ENCODE measurements at places on chromosomes 6 and 20.

- DNase-seq = no peak
Measured at GRCh38 chr20:17845701-17846475, 122.7 kb downstream of the SNX5 start.

DNA sequence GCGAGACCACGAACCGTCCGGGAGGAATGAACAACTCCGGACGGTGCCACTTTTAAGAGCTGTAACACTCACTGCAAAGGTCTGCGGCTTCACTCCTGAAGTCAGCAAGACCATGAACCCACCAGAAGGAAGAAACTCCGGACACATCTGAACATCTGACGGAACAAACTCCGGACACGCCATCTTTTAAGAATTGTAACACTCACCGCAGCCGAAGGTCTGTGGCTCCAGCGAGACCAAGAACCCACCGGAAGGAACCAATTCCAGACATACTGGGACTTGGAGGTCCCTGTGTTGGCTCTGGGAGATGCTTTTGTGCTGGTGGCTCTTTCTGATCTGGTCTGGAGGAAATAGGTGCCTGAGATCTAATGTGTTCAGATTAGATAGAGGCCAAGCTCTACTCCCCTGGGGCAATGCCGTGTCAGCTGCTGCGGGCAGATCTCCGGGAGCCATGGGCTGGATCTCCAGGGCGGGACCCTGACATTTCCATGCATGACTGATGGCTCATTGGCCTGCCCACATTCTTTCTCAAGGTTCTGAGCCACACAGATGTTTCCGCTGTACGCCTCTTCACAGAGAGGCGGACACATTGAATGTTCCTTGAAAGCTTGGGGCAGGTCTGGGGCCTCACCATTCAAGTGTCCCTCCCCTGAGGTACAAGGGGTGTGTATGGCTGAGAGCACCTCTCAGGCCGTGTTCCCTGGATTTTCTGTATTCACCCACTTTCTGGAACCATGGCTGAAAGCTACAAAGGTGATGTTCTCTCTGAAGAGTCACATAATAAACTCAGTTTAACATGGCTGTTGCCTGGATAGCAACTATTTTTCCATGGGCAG is 29.3 kb downstream of the GMPR start:
- no peak for DNase-seq

- DNase-seq = peak; percentile 11
Measured at GRCh38 chr6:137641474-137642077, 147.4 kb upstream of the OLIG3 start.

- DNase-seq = no peak
Measured at GRCh38 chr20:8395956-8396355, 263.9 kb downstream of the PLCB1 start.

- no peak for DNase-seq
Measured at GRCh38 chr20:39903806-39904465, 785.1 kb downstream of the MAFB start.

DNA sequence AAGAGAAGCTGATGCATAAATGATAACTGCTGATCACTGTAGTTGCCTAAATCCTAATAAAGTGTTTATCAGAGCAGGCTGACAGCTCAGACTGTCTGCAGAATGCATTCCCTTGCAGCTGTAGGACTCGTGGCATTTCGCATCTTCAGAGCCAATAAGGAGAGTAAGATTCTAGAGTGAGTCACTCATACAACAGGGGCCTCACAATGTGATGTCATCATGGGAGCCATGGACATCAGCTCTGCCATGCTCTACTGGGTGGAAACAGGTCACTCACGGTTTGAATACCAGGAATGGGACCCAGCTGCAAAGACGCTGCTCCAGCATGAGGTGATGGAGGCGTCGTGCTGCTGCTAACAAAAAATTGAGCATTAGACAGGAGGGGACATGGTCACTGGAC is 7.4 kb downstream of the FAM209B start:
- DNase-seq = no peak

- no peak for DNase-seq
Measured at GRCh38 chr20:11522366-11522741, 395.3 kb upstream of the BTBD3 start.

DNA sequence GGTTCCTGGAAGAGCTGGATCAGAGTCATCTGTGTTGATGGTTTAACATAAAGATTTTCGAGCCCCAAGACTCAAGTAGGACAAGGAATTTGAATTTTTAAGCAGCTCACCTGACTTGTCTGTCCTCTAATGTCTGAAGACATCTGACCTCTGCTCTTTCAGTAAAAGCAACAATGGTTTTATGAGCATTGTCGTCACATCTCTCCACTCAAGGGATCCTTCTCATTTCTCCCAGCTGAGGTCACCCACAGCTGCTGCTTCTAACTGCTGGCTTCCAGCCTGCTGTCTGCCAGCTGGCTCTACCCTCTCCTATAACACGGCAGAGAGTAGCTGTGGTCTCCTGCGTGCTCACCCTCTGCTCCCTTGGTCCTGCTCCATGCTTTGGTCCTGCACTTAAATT is 24.7 kb upstream of the HDAC2 start:
- no peak for DNase-seq

DNA sequence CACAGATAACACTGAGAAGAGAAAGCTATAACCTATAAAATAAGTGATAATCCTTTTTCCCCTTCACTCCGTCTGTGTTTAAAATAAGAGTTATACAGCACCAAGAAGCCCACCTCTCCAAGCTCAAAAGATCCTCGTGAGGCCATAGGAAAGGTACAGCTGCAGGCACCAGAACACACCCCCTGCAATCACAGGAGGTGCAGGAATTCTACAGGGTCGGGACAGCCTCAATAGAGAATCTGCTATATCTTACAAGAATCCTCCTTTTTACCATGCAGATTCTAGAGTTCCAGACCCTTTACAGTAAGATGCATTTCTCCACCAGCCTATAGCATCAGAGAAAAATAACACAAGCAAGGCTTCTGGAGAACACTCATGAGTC is 5.0 kb upstream of the ADGRF1 start:
- no peak for DNase-seq

DNA sequence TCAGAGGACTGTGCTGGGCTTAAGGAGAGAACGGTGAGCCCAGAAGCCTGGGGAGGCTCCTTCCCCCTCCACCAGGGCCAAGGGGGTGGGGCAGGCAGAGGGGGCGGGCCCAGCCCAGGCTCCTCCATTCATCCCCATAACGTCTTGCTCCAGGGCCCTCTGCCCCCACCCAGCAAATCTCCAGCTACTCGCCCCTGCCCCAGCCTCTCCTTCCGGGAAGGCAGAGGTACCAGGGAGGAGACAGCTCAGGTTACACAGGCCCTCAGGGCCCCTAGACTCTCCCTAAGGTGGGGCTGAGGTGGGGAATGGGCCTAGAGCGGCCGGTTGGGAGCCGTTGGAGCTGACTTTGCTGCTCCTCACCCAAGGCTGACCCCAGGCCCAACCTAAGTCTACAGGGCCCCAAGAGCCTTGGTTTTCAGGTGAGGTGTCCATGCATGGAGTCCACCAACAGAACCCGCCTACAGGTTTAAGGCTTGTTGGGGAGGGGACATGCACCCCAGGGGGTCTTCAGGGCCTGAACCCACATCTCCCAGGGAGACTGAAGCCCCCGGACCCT is 1.2 kb downstream of the LAMA5 start:
- DNase-seq = no peak

GRCh38 chr6:158642097-158642601 is 2.4 kb downstream of the DYNLT1 start:
- DNase-seq = no peak

GRCh38 chr6:167020206-167020605 is 21.0 kb downstream of the CEP43 start:
- no peak for DNase-seq

- DNase-seq = no peak
Measured at GRCh38 chr20:57609086-57609841, 11.0 kb downstream of the ZBP1 start.

DNA sequence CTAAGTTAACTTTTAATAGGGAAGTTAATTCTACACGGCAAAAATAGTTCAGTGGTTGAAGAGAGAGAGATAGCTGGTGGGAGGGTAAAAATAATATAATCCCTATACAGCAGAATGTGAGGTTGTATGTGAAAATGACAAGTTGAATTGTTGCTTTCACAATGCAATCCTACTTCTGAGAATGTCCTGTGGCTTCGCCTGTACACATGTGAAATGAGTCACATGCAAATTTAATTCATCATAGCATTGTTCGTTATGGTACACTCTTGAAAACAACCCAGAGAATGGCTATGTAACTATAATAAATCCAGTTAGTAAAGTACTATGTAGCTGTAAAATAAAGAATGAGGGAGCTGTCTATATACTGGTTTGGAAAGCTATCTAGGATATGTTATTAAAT is 46.0 kb upstream of the HINT3 start:
- DNase-seq = no peak

DNA sequence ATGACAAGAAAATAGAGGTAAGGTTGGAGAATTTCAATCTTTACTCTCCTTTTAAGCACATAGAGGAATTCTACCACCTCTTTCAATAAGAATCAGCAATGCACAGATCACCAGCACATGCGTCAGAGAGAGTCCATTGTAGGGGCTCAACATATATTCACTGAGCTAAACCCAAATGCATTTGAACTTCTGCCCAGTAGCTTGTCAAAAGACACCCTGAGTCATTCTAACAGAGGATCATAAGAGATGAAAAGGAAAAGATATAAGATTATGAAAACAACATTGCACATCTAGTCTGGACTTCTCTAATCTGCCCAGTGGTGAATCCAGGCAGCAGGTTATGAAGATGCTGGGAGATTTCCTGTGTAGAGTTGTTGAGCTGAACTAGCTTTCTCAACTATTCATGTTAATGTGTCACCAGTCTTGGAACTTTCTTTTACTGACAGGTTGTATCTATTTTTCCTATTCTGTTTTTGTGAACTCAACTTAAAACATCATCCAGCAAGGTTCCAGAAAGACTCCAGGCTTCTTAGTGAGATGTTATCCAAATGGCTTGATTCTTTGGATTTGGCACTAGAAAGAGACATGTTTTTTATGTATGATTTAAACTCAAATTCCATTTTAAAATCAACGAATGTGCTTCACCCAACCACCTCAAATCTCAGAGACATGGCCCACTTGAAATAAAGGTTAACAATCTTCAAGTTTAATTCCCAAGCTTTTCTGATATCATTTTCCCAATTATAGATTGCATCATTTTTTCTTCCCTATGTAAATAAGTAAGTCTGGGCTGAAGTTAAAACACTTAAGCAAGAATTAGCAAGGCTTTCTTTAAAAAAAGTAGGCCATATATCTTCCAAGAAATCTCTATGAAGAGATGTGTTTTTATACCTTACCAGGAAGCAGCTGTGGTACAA is 89.3 kb downstream of the TSHZ2 start:
- no peak for DNase-seq

GRCh38 chr6:53309901-53310300 is 38.8 kb downstream of the ELOVL5 start:
- DNase-seq = no peak

DNA sequence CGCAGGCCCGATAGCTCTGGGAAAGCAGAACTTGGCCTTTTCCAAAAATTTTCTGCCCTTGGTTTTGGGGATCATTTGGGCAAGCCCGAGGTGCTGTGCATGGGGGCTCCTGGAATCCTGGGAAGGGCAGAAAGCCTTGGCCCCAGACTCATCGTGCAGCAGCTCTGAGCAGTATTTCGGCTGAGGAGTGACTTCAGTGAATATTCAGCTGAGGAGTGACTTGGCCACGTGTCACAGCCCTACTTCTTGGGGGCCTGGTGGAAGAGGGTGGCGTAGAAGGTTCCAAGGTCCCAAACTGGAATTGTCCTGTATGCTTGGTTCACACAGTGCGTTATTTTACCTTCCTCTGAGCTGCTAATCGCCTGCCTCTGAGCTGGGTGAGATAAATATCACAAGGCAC is 1.1 kb upstream of the BMP2 start:
- DNase-seq = no peak

GRCh38 chr20:20836836-20837235 is 124.4 kb upstream of the RALGAPA2 start:
- no peak for DNase-seq

- no peak for DNase-seq
Measured at GRCh38 chr20:51800060-51800871, 2.1 kb downstream of the SALL4 start.

- no peak for DNase-seq
Measured at GRCh38 chr6:42938987-42939809, 9.9 kb downstream of the CNPY3 start.

DNA sequence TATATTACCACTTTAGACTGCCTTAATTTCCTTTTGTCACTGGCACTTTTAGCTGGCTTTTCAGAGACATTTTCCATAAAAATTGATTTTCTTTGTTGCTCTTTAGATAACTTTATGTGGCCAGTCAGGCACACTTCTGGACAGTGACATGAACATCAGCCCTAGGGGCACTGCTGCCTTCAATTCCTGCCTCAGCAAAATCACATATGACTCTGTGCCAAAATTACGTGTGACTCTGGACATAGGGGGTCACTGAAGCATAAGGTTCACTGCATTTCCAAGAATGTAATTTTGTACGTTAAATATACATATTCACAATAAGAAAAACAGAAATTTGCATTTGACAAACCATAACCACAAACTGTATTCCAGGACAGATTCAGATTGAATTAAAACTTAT is 66.5 kb downstream of the ESF1 start:
- no peak for DNase-seq

- DNase-seq = no peak
Measured at GRCh38 chr6:163947276-163947675, 532.8 kb downstream of the QKI start.

DNA sequence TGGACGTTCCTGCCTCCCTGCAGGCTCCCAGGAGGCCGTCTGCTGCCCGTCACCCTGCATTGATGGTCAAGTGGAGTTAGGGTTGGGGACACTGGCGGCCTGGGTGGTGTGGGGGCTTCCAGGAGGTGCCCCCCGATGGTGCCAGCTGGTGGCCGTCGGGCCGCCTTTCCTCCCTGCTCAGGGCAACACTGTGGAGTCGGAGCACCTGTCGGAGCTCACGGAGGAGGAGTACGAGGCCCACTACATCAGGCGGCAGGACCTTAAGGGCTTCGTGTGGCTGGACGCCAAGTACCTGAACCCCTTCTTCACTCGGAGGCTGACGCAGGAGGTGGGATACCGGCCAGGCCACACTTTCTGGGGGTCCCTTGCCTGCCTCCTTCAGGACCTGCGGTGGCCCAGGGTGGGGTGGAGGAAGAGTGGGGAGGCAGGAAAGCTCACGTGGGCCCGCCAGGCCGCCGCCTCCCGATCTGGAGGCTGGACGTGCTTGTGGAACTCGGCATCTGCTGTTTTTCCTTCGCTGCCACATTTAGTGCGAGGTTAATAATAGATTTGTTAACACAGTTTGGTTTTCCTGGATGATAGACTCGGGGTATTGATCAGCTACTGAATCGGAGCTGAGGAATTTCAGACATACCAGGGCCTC is 28.6 kb downstream of the SPATA2 start:
- no peak for DNase-seq

All from stimulated activated CD4-positive, alpha-beta T cell treated with anti-CD3 and anti-CD28 coated beads, Interleukin-1b, Interleukin-23, amount 100 ng/mL, for 1 hour (primary cell).